ENCODE measurements at places on chromosomes 3 and 15.
A peak's percentile ranks its signal among the peaks of the same experiment; 100 is the strongest.

- no peak for DNase-seq
Observed at GRCh38 chr15:64693134-64693533, 82.3 kb downstream of the RBPMS2 start.

DNA sequence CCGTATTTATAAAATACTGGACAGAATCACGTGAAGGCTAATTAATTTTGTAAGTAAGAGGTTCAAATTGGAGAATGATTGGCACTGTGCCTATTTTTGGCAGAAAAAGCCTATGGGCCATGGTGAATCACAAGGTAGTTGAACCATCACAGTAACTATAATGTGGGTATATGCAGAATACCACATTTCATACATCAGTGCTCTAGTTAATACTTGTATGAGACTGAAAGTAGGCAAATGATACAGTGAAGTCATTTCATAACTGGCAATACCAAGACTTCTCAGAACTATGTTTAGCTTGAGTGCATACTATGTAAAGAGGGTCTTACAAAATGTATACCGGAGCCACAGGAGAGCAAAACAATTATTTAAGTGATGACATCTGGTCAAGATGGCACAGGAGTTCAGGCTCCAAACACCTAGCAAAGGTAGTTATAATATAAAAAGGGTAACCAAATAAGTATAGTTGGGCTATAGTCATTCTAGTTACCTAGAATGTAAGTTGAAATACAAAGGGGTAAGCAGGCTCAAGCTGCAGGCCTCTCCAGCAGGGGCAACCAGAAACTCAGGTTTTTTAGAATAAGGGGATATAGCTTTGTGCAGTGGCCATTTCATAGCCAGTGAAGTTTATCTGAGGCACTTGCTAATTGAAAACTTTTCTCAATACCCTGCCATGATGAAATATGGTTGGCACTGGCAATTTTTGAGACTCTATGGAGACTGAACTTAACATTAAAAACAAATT lies 19.1 kb downstream of the GPR160 start:
- DNase-seq: no peak

- no peak for DNase-seq
Observed at GRCh38 chr3:111952866-111953450, 25.9 kb upstream of the ABHD10 start.

DNA sequence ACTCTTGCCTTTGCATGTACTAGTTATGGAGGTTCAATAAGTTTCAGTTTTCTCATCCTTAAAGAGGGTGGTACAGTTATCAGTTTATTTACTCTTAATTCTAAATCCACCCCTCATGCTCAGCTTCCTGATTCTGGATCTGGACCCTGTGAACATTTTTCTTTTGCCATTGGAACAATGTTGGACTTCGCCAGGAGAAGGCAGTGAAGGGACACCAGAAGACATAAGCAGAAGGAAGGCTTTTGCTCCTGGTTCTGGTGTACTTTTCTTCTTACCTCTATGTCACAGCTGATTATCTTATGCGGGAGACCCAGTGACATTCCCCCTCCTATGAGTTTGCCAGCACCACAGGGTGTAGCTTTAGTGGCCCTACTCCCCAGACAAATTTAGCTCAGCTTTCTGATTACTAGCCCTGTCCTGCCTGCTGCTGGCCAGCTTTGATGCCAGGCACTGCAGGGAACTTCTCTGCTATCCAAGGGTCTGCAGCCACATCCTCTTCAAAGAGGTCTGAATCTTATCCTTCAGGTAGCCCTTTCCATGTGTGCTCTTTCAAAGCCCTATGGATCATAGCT lies 466.3 kb upstream of the EPHA3 start:
- DNase-seq: no peak

- peak; percentile 7 for DNase-seq
Observed at GRCh38 chr15:23565395-23566070, at the start of gene MKRN3. Gene MKRN3, plus strand, starts transcription at chr15:23565674. Its CDS starts 109 bp downstream, at chr15:23565783.

GRCh38 chr3:126487151-126487771 lies 11.6 kb upstream of the ZXDC start:
- DNase-seq: no peak

GRCh38 chr15:82539691-82540054 lies 584 bp downstream of the RPS17 start:
- peak; percentile 33 for DNase-seq

DNA sequence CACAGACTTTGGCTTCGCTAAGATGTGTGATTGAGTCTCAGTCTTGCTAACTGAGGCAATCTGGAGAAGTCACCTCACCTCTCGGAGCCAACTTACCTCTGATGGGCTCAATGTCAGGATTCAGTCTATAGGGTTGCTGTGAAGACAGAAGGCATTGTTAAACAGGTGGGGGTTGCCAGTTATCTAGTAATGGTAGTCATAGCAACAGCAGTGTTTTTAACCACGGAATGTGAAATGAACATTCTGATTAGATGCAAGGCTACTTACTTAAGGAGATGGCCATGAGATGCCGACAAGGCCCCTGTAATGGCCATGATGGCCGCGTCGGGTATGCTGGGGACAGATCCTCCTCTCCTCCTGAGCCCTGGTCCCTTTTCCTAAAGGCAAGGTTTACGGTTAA lies 243.1 kb downstream of the GABRG3 start:
- DNase-seq: no peak

- DNase-seq: no peak
Observed at GRCh38 chr3:179510496-179510895, 52.2 kb upstream of the ACTL6A start.

DNA sequence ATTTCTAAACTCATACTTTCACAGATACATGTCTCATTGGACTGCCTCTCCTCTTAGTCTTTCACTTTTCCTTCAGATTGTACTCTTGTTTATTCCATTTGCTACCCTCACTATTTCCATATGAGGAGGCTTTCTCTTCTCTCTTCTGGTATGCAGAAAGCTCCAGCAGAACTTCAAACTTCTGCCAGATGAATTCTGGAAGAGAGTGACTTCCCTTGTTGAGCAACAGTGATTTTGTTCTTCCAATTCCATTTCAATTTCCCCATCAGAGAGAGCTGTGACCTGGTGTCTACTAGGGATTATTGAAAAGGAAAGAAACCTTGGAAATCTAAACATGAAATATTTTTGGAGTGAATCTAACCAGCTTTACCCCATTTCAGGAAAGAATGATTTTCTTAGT lies 523.2 kb upstream of the ZNF717 start:
- no peak for DNase-seq

DNA sequence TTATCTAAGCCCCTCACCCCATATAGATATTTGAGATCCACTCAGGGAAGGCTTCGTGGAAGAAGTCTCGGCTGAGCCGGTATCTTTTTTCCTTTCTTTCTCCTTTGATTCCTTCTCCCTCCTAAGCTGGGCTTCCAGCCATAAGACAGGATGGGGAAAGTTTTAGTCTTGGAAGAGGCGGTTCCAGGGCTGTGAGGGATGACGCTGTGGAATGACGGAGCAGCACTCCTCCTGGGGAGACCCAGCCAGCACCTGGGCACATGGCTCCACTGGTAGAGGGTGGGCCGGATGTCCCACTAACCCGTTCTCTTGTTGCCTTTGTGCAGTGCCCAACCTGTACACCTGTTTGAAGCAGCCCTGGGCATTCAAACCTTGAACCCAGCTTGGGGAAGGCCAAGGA lies 43.2 kb upstream of the FAM107A start:
- no peak for DNase-seq

- no peak for DNase-seq
Observed at GRCh38 chr3:33132019-33132360, 18.2 kb downstream of the CRTAP start.

GRCh38 chr3:30206051-30206450 lies 400.4 kb upstream of the TGFBR2 start:
- DNase-seq: no peak

DNA sequence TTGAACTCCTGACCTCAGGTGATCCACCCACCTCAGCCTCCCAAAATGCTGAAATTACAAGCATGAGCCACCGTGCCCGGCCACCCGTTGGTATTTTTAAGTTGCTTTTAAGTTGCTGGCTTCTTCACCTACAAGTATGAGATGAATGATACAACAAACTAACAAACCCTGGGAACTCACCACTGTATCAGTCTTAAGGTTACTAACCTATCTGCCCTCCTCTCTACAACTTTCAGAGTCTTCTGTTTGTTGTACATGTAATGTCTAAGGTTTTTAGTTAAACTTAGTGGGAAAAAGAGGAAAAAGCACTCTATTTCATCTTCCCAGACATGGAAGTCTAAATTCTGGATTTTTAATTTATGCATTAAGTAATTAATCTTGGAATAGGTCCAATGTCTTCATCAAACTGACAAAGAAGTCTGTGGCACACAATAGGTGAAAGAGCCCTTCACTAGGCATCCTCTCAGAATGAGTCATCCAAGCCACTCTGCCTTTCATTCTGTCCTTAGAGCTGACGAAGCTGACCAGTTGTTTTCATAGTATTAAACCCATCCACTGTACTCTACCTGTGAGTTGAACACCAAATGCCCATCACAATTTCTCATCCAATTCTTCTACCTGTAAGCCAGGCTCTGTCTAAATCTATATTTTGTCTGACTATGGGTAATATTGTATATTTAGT lies 936.1 kb downstream of the TUSC7 start:
- no peak for DNase-seq
